ENCODE measurements at places on chromosomes 6 and 20. TPM values are rescaled to one million over a fixed set of nuclear protein-coding genes. Genes with fewer than 3 reads are reported as not detected.

Gene NHLRC1
- 4.1 TPM for total RNA-seq

Gene SNAI1
- total RNA-seq, result 0.72 TPM

DNA sequence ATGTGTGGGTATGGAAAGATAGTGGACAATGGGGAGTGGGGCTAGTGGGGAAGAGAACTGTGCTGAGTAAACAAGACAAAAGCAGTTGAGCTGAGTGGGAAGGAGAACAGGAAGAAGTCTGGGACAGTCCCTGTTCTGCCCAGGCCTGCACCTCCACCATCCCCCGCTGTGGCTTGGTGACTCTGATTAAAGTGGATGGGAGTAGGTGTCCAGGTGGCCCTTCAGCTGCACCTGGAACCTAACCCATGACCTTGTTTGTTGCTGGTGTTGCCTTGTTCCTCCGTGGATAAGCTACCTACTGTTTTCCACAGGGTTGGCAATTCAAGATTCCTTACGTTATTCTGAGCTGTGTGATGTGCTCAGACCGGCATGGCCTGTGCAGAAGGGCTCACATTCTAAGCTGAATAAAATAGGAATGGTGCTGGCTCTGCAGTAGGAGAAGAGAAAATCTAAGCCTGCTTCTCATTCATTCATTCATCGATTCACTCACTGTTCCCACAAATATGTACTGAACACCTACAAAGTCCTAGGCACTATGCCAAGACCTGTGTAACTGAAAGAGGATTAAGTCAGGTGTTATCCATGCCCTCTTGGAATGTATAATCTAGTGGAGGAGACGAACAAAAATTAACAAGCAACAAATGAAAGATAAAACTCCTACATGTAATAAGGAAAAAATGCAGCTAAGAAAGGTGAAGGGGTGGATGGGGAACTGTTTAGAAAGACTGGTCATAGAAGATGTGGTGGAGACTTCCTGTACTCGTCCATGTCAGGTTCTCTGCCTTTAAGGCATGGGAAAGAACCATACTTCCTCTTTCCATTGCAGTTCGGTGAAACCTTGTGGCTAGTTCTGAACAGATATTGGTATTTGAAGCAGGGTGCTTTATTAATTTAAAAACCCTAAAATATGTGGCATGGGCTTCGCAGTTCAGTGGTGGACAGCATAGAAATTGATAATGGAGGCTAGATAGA is 10.1 kb upstream of the CALHM6 start:
- no peak for DNase-seq

DNA sequence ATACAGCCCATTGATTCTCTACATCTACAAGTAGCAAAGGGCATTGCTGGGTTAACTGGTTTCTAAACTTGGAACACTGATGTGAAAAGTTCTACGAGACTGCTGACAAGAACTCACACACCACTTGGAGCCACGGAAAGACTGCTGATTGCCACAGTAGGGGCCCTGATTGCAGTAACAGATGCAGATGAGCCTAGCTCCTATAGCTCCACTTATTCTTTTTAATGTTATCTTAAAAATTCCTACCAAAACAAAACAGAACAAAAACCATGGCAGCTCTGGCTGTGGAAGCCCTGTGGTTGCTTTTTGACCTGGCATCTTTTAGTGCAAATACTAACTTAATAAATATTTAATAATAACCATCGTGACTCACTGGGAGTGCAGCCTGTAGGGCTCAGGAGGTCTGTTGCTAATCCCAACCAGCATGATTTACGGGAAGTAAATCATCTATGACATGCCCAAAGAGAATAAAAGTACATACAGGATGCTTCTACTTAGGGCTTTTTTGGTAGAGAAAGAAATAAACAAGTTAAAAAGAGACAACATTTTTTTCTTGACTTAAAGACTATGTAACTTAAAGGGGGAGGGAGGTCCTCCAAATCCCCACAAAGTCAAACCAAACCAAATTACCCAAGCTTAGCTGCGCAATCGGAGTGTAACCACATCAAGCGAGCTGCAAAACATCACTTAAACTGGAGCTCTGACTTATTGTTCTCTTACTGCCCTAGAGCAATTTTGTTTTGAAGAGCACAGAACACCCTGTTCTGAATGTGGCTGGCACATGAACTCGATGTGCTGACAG is 87.2 kb downstream of the FKBP5 start:
- DNase-seq, result peak; percentile 72

GRCh38 chr6:100469101-100469859 is 4.6 kb upstream of the SIM1 start:
- DNase-seq, result no peak

Data from myocyte (in vitro differentiated cells).